ENCODE measurements at places on chromosomes 16 and 17.

- no peak for DNase-seq
These were observed 42.8 kb upstream of the GSE1 start for GRCh38 chr16:85570213-85570734.

DNA sequence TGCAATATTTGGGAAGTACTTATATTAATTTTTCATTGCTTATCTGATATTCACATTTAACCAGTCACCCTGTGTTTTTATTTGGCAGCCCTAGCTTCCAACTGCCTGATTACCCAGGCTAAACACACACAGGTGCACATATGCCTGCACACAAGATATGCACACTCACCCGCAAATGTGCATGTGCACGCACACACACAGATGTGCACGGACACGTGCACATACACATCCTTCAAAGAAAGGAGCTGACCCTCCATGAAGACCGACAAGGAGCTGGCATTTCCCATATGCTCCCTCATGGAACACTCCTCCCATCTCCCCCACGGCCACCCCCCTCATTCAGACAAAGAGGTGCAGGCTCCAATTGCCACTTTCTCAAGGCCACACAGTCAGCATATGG lies 242.2 kb downstream of the ENGASE start:
- no peak for DNase-seq

DNA sequence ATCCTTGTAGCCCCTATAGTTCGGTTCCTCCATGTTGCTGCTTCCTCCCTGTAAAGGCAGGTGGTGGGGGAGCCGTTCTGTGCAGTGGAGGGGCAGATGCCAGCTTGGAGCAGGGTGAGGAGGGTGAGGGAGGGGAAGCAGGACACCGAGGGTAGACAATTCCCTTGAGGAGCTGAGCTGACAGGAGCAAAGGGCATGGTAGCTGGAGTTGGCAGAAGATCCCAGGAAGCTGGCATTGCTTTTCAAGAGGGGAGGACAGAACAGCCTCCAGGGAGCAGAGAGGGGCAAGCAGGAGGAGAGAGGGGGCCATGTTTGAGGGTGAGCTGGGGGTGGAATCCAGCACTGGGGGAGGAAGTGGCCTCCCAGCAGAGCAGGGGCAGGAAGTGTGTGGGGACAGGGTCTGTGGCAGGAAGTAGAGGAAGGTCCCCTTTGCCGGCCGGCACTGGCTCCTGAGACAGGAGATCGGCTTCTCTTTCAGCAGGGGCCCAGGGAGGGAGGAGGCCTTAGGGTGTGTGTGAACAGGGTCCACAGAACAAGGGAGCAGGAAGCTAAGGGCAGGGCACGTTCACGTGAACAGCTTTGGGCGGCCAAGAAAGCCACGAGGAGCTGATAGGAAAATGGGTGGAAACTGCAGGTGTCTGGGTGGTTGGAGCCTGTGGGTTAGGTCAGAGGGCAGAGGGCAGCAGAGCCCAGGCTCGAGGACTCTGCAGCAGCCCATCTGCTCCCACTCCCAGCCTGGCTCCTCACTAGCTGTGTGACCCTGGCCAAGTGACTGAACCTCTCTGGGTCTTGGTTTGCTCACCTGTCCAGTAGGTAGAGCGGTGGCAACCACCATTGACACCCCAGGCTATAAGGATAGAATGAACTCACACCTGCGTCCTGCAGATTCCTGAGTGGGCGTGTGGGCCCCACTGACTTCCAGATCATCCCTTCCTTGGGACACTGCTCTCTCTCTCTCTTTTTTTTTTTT lies 17.5 kb upstream of the SPNS2 start:
- no peak for DNase-seq

DNA sequence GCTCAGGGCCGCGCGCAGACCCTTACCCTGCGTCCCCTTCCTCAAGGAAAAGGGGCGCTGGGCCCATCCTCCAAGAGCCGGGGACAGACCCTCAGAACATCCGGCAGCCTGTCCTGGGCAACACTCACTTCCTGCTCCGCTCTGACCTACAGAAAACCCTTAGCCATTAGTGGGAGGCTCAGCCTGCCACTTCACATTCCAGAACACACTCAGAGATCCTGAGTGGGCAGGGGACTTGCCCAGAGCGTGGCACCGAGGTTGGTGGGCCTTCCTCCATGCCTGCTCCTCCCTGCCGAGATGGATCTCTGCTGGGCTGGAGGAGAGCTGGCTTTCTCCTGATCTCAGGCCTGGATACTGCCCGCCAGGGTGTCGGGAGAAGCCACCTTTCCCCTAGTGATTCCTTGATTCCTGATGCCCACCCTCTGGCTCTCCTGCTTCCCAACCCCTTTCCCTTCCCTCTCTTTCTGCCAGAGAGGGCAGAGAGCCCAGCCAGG lies 1.5 kb downstream of the SCARF1 start:
- no peak for DNase-seq

- no peak for DNase-seq
These were observed 3.8 kb downstream of the RASL10B start for GRCh38 chr17:35735036-35735805.

GRCh38 chr17:41972571-41973407 lies 6.2 kb downstream of the CNP start:
- no peak for DNase-seq

- DNase-seq, result no peak
These were observed 18.2 kb upstream of the BHLHA9 start for GRCh38 chr17:1251866-1252608.

GRCh38 chr16:56246051-56246817 lies 54.9 kb downstream of the GNAO1 start:
- DNase-seq, result no peak

Measured in cerebellar nuclear complex (tissue), 1 donor.